Small intestine (tissue), 16 donors: ENCODE measurements at places on chromosomes 1 and 21. TPM values are rescaled to one million over a fixed set of nuclear protein-coding genes. Genes with fewer than 3 reads are reported as not detected.

FAM167B gene
- polyA plus RNA-seq = 6.4 TPM

CAMTA1 gene
- polyA plus RNA-seq = 177 TPM

C1orf122 gene
- 44.0 TPM for polyA plus RNA-seq

LINGO4 gene
- polyA plus RNA-seq = 0.15 TPM

DNA sequence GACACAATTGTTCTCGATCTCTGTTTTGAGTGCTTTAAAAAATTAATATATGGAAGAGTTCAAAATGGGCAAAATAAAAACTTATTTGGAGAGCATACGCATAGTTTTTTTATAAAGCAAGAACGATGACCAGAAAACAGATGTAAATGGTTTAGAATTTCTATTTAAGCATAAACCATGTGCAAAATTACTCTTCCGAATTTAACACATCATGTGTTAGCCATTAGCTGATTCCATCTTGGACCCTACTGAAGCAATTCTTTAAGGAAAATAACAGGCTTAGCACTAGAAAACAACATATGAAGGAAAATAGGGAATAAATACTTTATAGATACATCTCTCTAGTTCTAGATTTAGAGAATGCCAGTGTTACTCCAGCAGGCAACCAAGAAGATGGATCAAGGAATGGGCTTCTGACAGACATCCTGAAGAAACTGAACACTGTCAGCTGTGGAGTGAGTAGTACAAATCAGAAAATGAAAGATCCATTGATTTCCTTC lies 26.7 kb downstream of the CDC7 start:
- H3K4me1 ChIP-seq = no peaks in the 10 kb centered on the region
- DNase-seq = no peak
- H3K27ac ChIP-seq = no peak overlapping the region
- H3K27me3 ChIP-seq = no peaks in the 10 kb centered on the region
- H3K36me3 ChIP-seq = no peaks in the 10 kb centered on the region

DNA sequence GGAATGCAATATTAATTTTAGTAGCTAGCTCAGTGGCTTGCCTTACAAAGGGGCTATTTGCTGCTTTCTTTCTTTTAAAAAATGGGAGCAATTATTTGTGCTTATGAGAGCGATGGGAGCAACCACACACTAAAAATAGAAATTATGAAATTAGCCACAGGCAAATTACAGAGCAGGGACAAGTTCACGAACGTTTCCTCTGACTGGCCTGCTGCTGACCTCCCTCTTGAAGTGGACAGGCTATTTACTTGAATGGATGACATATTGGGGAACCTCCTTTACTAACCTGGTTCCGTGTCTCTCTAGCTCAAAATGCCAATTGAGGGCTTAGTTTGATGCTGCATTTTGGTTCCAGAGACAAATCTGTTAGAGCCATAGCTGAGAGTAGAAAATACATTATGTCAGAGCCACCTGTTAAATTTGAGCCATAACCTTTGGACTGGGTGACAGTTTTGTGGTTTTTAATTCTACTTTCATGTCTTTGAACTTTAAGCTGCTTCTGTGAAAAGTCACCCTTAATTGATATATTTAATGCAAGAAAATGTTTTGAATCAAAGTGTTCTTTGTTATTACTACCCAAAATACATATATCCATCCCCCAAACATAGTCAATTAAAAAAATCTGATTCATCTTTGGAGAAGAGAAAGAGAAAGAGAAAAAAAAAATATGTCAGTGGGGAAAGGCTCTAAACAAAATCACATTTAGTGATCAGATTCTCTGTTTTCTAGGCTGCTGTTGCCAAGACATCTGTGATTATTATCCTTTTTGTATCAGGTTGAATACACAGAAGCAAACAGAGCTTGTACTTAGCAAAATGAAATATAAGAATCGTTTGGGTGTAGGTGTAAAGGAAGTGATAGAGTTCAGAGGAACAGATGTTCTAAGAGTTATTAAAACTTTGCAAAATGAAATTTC lies 351.9 kb downstream of the ADGRL2 start:
- DNase-seq = no peak
- H3K4me1 ChIP-seq = no peaks in the 10 kb centered on the region
- H3K27me3 ChIP-seq = no peaks in the 10 kb centered on the region

DNA sequence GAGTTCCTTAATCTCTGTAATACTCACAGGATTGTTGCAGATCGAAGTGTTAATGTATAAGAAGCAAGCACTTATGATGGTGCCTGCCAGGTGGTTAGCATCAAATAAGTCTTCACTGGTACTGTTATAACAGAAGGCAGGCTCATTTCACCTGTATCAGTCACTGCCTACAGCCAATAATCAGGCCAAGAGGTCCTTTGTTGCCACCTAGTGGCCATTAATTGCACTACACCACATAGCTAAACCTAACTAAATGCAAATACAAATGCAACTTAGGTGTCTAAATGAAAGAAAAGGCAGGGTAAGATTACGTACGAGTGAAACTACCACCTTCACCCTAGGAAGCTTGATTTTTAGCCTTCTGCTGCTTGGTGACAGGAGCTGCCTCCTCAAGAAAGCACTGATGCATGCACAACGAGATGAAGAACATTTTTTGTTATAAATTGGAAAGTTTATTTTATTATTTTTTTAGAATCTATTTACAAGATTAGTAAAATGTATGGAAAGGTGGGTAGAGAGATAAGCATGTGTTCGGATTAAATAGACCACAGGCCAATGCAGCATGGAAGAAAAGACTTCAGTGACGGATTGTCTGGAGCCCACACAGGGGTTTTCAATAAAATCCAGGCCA lies 334.8 kb upstream of the CAMK1G start:
- no peaks in the 10 kb centered on the region for H3K4me1 ChIP-seq
- H3K36me3 ChIP-seq = no peaks in the 10 kb centered on the region
- H3K27me3 ChIP-seq = no peaks in the 10 kb centered on the region
- peak; percentile 57 for DNase-seq
- no peak overlapping the region for H3K27ac ChIP-seq
- no peak overlapping the region for H3K4me3 ChIP-seq

DNA sequence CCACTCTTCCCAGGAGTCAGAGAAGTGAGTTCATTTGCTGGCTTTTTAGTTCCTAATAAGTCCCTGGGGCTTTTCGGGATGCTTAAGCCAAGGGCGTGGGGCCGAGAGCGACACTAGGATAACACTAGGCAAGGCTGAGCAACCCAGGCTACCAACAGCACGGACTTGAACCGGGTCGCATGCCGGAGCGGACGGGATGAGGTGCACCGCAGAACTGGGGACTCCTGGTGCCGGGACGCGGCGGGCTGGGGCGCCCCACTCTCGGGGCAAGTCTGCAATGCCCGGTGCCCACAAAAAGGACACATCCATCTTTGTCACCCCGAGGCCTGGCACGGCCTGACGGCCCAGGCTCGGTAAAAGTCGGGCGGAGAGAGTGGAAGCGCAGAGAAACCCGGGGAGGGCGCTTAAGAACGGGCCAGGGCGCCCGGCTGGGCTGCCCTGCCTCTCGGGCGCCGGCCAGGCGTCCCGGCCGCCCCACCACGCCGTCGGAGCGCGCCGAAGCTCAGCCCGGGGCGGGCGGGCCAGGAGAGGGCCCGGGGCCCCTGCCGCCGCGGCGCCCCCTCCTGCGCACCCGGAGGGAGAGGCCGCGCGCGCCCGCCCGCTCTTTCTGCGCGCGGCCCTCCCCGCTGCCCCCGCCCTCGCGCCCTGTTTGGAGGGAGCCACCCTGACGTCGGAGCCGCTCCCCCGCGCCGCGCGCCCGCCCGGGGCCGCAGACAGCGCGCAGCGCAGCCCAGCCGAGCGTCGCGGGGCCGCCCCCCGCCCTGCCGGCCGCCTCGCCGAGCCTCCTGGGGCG lies at the start of gene NBL1:
NBL1 (plus strand) TSS at position 710 of the 793 bp plus-strand sequence. CDS start 10,720 bp downstream, outside the sequence.
- H3K27me3 ChIP-seq = no peaks in the 10 kb centered on the region
- H3K4me3 ChIP-seq = peak within 1 kb of the TSS; percentile 80
- H3K36me3 ChIP-seq = no peaks in the 10 kb centered on the region
- peaks cover 7% of the 10 kb centered on the region for H3K4me1 ChIP-seq

GRCh38 chr1:168803806-168804510 lies 75.0 kb upstream of the DPT start:
- peaks cover 32% of the 10 kb centered on the region for H3K4me1 ChIP-seq
- H3K27ac ChIP-seq = peak overlapping the region; percentile 23
- H3K4me3 ChIP-seq = no peak overlapping the region
- peak; percentile 61 for DNase-seq
- H3K36me3 ChIP-seq = no peaks in the 10 kb centered on the region

DNA sequence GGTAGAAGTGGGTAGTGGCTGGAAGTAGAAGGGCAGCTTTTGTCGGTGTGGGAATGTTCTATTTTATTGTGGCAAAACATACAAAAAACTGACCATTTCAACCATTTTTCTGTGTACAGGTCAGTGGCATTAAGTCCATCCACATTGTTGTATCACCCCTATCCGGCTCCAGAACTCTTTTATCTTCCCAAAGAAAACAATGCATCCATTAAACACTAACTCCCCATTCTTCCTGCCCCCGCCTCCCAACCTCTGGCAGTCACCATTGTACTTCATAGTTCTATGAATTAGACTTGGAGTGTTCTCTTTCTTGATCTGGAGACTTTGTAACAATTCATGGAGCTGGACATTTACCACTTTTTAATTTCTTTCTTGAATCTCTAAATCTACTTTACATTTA lies 55.7 kb downstream of the DEGS1 start:
- peaks cover 3% of the 10 kb centered on the region for H3K36me3 ChIP-seq
- H3K27me3 ChIP-seq = no peaks in the 10 kb centered on the region
- no peak for DNase-seq

DNA sequence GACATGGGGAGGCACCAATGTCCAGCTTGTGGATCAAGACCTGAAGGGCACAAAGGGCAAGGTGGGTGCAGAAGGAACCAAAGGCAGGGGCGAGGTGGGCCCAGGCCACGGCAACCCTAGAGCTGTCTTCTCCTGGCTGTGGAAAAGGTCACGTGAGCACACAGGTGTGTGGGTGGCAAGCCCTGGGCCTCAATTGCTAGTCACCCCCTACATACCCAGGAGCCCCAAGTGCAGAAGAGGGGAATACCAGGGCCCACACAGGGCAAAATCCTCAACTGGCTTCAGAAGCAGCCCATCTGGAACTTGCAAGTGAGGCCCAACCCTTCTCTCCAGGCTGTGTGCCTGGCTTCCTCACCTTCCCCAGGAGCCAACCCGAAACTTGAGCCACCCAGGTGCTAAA lies 25.6 kb downstream of the ZBTB17 start:
- no peaks in the 10 kb centered on the region for H3K36me3 ChIP-seq
- H3K27ac ChIP-seq = no peak overlapping the region
- H3K4me1 ChIP-seq = peaks cover 3% of the 10 kb centered on the region
- no peak overlapping the region for H3K4me3 ChIP-seq

DNA sequence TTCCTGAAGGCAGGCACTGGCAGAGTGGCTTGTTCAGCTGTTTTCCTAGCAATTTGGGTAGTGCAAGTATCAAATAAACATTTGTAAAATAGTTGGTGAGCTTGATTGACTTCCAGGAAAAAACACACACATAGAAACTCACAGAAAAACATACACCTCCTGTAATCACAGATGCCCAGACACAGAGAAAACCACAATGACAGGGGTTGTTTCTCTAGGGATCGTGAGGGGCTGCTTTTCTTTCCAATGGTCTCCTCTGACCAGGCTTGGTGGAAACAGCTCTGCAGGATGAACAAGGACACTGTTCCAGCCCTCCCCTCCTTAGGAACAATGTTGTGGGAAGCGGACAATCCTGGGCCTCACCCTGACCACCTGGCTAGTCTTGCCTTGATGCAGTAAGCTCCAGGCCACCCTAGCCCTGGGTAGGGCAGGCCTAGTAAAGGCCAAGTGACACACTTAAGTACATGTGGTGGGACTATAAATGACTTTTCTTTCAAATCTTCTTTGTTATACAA lies 142.5 kb upstream of the HMGB4 start:
- H3K4me1 ChIP-seq = no peaks in the 10 kb centered on the region
- H3K4me3 ChIP-seq = no peak overlapping the region
- H3K36me3 ChIP-seq = no peaks in the 10 kb centered on the region
- no peak overlapping the region for H3K27ac ChIP-seq

GRCh38 chr1:180501865-180502360 lies 464 bp downstream of the ACBD6 start:
- H3K4me1 ChIP-seq = peaks cover 2% of the 10 kb centered on the region
- H3K4me3 ChIP-seq = peak overlapping the region; percentile 82
- no peaks in the 10 kb centered on the region for H3K27me3 ChIP-seq
- H3K27ac ChIP-seq = peak overlapping the region; percentile 90
- H3K36me3 ChIP-seq = no peaks in the 10 kb centered on the region
- DNase-seq = peak; percentile 91
